ENCODE measurements at places on chromosomes 7 and 10.

- DNase-seq = peak; percentile 81
These were observed 9.9 kb upstream of the GNAI1 start for GRCh38 chr7:80124526-80125264.

DNA sequence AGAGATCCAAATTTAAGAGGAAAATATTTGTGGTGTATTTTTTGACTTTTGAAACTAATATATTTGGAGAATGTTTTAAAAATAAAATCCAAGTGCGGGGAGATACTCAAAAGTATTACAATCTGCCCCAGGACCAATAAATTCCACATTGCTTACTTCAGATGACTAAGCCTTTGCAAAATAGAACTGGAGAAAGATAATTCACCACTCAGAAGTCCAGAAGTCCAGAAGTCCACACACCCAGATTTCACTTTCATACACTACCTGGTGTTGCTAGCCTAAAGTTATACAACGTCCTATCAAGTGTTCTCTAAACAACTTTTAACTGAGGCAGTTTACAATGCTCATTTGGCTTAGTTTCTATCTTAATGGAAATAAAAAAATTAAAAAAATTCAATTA lies 487.0 kb upstream of the SEMA3D start:
- DNase-seq = no peak

DNA sequence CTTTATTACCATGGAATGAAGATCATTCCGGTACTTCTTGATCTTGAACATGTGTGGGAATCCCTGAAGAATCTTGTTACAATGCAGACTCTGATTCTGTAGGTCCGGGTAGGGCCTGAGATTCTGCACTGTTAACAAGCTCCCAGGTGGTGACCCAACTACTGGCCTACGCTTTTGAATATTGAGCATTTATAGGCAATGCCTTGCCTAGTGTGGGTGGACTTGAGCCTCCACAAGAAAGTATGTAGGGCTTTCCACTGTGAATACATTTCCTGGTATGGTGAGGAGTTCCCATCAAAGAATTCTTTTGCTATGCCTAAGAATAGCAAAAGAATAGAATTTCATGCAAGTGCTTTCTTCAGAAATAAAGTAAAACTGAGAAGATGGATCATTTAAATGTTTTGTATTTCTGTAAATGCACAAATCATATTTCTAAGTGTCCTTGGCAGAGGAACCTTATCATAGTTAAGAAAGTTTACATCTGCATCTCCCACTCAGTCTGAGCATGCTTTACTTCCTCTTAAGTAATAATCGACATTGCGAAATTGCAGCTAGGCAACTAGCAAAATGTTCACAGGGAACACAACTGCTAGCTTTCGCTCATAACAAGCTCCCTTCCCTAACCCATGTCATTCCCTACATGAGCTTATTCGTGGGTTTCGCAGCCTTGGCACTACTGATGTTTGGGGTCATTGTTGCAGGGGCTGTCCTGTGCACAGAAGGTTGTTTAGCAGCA lies 71.4 kb downstream of the AHR start:
- DNase-seq = peak; percentile 28

GRCh38 chr10:90020506-90020905 lies 319.1 kb downstream of the KIF20B start:
- DNase-seq = no peak

DNA sequence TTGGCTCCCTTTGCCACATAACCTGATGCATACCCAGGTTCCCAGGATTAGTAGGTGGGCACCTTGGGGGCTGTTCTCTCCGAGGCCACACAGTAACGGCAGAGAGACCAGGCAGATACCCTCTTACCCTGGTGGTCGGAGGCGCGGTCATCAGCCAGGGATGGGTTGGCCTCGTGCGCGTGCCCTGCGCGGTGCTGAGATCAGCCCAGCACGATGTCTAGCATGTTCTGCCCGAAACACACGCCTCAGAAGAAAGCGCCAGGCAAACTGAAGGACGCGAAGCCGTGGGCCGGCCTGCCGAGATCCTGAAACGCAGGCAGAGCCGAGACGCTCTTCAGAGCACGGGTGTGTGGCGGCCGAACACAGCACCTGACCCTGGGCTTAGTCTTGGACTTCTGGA lies 34.7 kb upstream of the CFAP46 start:
- no peak for DNase-seq

DNA sequence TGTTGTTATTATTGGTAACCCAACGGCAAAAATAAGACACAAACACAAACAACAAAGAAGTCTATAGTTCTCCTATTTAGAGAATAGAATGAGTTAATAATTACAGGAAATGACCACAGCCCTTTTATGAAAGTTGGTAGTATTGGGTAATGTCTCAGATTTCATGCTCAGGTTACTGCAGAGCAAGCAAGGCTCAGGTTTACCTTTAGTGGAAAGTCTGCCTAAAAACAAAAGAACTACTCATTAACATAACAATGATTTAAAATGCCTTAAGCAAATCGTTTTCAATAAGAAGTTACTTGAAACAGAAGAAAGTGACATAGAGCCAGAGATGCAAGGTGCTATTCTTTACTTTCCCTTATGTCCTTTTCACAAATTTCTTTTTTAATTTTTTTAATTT lies 441.2 kb downstream of the PLXDC2 start:
- no peak for DNase-seq

DNA sequence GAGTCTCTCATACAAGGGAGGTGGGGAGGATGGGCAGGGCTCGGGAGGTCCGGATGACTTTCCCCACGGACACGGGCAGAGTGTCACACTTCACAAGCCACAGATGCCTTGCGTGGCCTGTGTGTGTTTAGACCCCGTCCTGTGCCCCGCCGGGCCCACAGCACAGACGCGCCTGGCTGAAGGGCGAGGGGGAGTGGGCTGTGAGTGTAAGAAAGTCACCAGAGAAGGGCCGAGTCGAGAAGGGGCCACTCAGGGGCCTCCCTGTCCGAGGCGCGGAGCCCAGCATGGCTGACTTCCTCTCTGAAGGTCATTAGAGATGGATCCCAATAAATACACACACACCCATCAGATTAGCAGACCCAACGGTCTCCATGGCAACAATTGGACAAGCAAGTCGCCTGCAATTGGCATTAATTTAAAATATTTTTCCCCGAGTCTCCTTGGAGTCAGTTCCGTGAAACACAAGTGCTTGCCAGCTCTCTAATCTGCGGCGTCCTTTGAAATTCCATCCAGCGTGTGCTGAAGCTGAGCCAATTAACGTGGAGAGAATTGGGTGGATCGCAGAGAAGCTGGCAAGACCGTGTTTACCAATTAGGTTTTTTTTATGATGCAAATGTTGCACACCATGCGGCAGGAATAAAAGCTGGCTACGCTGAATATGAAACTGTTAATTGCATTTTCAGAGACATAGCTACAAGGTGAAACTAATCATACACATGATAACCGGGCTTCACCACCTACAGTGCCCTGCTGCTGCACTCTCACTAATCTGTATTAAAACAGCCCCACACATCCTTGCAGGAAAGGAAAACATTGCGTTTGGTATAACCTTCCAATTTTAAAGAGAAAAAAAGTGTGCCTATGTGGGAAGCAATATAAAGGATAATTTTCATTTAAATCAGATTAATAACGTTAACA lies 571.2 kb downstream of the PTPRN2 start:
- no peak for DNase-seq

DNA sequence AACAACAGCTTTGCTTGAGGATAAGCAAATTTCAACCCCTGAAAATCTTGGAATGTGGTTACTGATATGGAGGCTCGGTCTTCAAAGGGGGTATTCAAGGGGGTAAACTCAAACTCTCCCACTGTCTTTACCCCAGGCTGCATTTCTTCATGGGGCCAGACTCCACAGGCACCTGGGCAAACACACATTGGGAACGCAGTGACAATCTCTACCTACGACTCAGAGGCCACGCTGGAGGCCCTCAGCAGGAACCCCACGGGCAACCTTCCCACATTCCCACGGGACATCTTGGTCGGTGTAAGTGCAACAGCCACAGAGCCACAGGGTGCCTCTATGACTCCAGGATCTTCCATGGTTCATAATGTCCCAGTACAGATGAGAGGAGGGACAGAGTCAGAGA lies 2.2 kb upstream of the INSIG1 start:
- DNase-seq = no peak

DNA sequence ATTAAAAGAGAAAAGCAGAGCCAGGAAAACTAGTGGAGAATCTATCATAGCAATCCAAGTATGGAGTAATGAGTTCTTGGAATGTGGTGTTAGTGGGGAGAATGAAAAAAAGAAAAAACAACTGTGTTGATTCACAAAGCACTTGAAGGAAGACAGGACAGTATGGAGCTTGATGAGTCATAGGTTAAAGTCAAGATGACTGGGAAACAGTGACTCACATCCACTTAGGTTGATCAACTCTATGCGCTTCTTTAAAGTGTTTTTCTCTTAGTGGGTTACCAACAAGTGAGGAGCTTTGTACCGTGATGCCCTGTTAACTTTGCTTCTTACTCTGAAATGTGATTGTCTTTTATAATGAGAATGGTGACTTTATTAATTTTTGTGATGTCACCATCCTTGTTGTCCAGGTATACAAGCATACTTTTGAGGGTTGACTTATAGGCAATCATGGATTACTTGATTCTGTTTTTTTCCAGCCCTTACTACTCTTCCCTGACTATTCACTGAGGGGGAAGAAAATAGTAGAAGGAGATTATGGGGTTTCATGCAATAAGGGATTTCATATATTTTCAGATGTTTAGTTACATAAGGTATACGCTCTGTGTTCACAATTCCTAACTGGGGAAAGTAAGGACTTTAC lies 32.1 kb upstream of the MDFIC start:
- DNase-seq = no peak

DNA sequence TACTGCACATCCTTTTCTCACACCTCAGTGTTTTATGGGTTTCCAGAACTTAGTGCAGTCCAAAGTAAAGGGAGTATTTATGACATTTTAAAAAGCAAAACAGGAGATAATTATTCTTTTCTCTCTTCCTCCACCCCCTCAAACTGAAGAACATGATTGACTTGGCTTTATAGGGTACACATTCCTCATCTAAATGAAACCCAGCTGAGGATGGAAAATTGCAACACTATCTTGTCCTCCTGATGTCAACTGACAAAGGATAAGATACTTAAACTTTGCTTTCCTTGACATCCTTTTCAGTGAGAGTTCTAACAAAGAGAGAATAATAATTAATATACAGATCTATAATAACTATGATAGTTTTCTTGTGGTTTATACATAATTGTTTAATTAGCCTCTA lies 299.1 kb downstream of the BBS9 start:
- DNase-seq = no peak

GRCh38 chr7:104231054-104232046 lies 23.5 kb upstream of the ORC5 start:
- no peak for DNase-seq

DNA sequence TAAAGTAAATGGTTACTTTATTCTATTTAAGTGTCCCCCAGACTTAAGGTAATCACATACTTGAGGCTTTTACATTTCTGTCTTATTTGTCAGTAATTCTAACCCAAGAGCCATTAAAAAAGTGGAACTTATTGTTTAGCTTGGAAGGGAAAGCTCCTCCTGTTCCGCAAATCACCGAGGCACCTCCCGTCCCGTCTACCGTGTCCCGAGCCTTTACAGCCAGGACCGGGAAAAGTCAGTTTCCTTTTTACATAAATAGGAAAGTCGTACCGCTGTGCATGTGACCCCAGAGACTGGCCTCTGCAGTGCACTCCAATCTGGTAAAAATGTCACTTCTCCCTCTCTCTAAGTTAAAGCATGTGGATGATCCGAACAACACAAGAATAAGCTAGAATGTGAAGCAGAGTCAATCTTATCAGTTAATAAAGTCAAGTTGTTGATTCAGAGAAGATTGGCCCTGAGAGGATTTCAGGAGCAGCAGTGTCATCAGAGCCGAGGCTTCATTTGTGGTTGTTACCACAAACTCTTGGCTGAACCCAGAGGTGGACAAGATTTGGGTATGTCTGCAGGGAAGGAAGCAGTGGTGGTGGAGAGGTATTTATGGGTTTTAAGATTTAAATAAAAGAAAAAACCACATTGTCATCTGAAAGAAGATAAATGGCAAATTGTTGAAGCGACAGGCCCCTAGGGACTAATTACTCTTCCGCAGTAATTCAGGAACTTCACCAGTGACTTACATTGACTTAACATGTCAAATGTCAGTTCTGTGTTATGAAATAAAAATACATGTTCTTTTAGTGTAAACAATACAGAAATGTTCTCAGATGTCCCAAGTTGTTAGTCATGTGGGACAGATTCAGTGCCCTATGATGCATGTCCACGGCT lies 316.6 kb upstream of the ZNF32 start:
- DNase-seq = no peak

- no peak for DNase-seq
These were observed 185.6 kb downstream of the PLXNA4 start for GRCh38 chr7:132390705-132391104.

DNA sequence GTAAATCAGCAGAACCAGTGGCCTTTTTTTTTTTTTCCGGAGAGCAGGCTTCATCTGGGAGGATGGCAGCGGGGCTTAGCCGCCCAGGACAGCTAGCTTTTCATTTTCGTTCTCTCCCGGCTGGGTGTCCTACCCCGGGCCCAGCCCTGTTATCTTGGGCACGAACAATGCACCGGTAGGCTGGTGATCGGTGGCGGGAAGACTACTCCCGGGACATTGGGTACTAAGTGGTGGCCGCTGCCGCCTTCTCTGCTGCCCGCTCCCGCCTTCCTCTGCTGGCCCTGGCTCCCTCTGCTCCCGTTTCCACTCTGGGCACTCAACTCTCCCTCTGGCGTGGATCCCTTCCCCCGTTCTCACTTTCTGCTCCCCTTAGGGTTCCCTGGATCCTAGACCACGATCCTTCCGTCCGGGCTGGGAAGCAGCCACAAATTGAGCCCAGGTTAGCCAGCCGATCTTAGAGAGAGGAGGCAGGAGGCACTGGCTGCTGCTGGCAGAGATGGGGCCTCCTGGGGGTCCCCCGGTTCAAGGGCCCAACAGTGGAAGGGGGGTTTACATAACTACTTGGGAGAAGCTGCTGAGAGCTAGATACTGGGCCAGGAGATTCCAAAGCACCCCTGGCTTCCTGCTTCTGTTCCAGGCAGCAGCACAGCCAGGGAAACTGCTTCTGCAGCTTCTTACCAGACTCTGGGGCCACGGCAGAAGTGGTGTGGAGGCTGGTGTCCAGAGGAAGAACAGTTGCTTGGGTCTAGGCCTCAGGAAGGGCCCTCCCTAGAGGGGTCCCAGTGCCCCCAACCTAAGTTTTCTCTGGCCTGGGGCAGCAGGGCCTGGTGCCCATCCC lies 1.8 kb downstream of the TLX1 start:
- DNase-seq = no peak

GRCh38 chr10:15168291-15168785 lies at the start of gene NMT2:
Gene NMT2 (minus strand): TSS chr10:15168693. CDS start chr10:15168612, 81 bp downstream.
- DNase-seq = peak; percentile 87

DNA sequence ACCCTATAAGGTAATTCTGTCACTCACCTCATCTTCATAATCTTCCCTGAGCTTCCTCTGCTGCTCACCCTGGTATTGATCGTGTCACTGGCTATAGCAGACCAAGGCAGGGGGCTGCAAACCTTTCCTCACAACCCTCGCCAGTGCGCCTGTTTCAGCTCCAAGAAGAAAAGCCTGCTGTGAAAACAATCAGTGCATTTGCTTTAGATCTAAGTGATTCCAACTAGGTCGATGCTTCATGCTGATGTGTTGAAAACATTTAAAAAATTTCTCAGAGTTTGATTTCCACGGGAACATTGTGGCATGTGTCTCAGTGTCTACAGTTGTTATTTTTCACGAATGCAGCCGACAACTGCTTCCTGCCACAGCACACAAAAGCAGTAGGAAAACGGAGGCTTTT lies 27.3 kb downstream of the POU6F2 start:
- DNase-seq = no peak

All from bone marrow (tissue), 2 donors.